ENCODE measurements at places on chromosomes 1 and 21.

DNA sequence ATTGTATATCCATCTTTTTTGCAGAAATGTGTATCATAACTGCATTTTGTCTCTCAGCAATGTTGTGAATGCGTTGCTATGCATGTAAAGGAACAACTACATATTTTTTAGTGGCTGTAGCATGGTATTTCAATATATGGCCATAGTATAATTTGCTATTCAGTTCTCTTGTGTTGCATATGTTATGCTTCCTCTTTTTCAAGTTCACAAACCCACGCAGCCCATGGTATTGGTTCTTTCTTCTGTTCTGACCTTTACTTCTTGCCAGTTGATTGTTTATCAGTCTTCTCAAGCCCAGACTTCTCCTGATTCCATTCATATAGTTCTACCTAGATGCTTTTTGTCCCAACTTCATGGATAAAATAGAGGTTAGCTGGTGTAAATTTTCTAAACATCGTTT, 6.1 kb downstream of the SLC22A15 start:
- no peak for DNase-seq

GRCh38 chr1:7651203-7651602, 119.9 kb upstream of the VAMP3 start:
- no peak for DNase-seq

DNA sequence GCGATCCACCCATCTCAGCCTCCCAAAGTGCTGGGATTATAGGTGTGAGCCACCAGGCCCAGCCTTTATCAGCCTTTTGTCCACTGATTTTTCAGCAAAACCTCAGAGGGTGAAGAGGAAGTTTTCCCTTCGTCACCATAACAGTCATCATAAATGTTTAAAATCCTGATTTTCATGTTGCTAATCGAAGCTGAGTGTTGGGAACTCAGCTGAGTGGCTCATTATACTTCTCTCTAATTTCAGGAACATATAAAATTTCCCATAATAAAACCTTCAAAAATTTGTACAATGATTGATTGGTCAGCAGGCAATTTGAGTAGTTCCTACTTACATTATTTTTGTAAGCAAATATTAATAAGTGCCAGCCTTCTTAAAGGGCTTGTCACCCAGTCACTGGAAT, 31.8 kb upstream of the IFNGR2 start:
- DNase-seq = no peak

- DNase-seq = peak; percentile 28
These were observed 60.0 kb upstream of the HMCN1 start for GRCh38 chr1:185674201-185674600.

DNA sequence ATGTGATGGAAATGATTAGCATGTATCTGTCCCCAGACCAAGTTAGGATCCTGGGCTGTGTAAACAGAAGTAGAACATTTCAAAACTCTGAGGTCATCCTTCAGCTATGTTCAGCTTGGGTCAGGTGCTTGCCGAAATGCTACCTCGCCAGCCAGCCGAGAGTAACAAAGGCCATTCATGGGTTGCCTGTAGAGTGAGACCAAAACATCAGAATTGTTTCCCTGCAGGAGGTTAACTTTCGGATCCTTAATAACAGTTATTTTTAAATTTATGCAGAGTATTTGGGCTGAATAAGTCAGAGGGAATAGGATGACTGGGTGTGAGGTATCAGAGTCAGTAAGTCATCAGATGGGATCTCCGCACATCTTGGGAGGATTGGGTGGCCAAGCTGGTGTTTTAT, 35.6 kb downstream of the SMYD2 start:
- no peak for DNase-seq

DNA sequence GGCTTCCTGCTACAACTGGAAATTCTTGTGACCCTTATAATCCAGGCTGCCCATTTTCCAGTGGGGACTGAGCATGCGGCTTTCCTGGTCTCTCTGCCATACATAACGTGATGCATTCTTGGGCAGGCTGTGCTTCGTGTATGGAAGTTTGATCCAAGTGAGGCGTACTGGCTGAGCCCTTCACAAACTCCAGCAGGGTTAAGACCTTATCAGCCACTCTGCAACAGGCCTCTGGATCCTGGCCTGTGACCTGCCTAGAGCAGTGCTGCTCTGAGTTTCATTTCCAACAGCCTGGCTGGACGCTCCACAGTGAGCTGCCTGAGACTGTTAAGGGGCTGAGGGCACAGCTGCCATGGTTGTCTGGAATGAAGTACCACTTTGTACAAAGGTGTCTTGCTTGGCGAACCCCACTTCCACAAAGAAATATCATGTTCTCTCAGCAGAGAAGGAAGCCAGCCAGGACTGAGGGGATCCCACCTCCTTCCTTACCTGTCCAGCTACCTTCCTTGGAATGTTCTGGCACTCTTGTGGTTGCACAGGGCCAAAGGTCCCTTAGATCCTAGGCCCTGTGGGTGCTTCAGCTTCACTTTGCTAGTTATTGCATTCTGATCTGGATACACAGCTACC, 28.5 kb upstream of the XPR1 start:
- no peak for DNase-seq

GRCh38 chr1:246383791-246384190, 123.3 kb downstream of the SMYD3 start:
- DNase-seq = no peak

DNA sequence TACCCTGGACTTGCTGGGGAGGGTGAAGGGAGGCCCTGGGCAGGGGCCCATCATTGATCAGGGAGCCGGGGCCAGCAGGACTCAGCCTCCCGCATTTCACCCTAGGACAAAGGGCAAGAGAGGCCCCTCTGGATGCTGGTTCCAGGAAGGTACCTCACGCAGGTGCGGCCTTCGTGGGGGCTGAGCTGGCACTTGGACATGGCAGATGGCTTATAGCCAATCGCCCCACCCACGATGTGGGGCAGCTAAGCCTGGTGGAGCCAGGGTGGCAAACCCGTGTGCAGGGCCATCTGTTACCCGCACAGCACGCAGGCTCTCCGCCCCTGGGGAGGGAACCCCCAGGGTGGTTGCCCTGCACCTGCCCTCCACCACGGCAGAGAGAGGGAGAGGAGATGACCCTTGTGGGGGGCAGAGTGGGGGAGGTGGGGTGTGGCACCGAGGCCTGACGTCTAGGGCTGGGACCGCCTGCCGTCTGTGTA, 2.5 kb downstream of the TFF3 start:
- DNase-seq = no peak

DNA sequence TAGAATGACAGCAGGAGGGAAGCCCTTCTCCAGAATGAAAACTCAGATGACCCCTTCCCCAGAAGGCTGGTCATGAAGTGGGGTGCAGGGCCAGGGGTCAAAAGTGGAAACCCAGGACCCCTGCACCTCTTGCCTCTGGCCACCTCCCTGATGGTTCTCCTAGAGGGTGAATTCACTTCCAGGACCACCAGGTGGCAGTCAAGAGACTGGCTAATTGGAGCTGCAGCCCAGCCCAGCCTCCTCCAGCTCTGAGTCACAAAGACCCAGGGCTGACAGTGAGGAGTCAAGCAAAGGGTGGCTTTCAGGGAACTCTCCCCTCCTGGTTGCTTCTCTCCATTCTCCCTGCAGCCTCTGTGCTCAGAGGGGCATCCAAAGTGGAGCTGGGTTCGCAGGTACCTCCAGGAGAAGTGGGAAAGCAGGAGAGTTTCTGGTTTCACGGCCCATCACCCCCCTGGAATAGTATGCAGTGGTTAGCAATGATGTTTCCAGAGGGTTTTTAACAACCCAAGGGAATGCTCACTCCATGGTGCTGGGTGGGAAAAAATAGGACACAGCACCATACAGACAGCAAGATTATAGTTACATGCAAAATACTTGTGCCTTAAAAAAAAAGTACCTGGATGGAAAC, 6.1 kb upstream of the EPHB2 start:
- DNase-seq = peak; percentile 72

- no peak for DNase-seq
These were observed 176.0 kb upstream of the NRIP1 start for GRCh38 chr21:15240848-15241247.

GRCh38 chr1:235050911-235051360, 77.7 kb downstream of the TOMM20 start:
- DNase-seq = no peak

DNA sequence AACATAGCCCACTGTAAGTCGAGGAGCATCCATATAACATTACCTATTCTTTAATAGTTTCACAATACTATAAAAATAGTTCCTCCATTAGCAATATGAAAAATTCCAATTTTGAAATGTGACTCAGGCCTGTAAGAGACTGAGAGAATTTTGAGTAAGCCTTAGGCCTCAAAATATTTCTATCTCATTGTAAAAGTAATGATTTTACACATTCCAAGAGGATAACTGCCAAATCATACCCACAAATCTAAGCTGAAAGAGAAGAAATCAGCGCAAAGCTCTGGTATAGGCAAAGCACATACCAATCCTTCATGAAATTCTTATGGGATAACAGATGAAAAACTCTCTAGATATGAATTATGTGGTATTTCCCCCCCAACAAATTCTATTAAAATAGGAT, 144.1 kb downstream of the CDC42BPA start:
- DNase-seq = no peak

- no peak for DNase-seq
These were observed 48.3 kb downstream of the MPZL1 start for GRCh38 chr1:167770127-167770526.
